ENCODE measurements at places on chromosomes 12 and 14.

DNA sequence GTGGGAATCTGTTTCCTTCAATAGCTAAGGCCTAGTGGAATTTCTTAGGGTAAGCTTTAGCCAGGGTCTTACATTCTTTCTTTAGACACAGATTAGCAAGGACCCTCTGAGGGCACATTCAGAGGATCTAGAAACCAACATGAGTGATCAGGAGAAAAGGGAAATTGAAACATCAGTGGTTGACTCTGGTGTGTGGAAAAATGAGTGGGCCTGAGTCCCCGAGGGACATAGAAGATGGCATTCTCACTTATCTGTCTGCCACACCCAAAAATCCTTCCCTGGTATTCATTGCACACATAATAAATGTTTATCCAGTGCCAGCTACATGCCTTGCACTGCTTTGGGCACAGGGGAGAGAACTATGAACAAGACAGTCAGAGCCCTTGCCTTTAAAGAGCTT, 82.9 kb downstream of the SSPN start:
- no peak for DNase-seq

DNA sequence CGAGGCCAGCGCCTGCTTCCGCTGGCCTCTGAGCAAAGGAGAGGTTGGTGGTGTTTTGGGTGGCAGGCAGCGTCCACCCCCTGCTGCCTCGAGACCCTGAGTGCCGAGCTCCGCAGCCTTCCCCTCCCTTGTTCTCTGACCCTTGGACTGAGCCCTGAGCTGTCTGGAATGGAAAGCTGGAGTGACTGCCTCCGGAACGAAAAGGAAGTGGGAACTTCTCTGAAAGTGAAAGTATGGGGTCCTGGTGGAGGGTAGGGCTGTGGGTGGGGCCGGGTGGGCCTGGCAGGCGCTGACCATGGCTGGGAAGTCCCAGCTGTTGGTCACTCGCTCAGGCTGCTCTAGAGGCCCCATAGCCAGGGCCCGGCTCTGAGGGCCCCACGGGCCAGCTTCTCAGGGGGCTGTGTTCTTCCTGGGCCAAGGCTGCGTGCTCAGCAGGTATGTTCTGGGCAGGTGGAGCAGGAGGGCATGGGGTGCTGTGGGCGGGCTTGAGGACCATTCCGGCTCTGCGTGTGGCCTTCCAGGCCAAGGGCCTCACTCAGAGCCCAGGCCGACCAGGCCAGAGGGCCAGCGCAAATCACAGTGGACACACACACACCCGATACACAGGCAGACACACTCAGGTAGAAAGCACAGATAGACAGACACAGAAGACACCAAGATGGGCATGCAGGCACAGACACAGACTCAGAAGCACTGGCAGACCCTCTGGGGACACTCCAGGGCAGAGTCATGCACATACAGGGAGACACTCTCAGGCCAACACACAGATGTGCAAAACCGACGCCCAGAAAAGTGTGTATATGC, at the start of gene EXOC3L4:
Gene EXOC3L4 (plus strand): TSS at position 320 of the 804 bp plus-strand sequence. CDS start 5,495 bp downstream, outside the sequence.
- DNase-seq = no peak

DNA sequence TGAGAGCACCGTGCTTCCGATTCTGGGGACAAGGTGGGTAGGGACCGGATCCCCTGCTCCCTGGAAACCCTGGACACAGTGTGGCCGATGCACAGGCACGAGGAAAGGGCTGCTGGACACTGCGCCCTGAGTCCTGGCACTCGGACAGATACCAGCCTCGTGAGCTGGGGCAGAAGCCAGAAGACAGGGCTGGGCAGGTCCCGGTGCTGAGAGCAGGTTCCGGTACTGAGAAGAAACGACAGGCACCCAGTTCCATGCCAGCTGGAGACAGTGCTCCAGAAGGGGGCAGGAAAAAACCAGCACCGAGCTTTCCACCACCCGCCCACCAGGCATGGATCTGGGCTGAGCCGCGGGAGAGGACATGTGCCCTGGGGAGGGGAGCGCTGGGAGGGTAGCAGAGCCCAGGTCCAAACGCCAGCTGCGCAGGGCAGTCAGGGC, 6.5 kb downstream of the XRCC3 start:
- no peak for DNase-seq

GRCh38 chr12:76445462-76445861, 97.2 kb upstream of the BBS10 start:
- no peak for DNase-seq

- DNase-seq = no peak
These were observed 126.3 kb upstream of the KRAS start for GRCh38 chr12:25376985-25377384.

DNA sequence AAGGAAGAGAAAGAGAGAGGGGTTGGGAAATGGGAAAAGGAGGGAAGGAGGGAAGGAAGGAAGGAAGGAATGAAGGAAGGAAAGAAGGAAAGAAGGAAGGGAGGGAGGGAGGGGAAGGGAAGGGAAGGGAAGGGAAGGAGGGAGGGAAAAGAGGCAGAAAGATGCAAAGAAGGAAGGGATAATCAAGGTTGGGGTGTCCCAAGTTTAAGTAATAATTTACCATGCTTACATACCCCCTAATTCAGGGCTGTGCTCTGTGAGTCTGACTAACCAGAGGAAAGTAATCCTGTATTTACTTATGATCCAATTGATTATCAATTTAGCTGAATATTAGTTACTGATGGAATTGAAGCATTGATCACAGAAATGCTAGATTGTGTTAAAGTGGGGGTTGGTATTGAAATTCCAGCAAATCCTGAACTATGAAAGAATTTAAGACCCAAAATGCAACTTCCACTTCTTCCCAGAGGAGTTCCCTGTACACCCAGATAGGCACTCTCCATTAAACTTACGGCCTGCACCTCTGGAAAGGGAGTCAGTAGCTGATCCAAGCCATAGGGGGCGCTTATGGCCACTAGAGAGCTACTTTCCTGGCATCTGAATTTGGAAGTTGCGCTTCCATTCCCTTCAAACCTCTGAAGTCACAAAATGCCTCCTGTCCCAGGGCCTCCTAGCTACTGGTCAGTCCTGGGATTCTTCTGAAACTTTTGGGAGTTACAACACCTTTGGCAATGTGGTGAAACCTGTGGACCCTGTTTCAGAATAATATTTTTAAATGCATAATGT, 162.7 kb upstream of the PWP1 start:
- DNase-seq = no peak

GRCh38 chr12:80749456-80749855, 32.7 kb downstream of the MYF5 start:
- no peak for DNase-seq

GRCh38 chr12:96375170-96375569, 25.1 kb downstream of the CDK17 start:
- DNase-seq = no peak

GRCh38 chr12:85445060-85445938, 165.3 kb downstream of the ALX1 start:
- DNase-seq = no peak

GRCh38 chr14:73402579-73402978, 55.8 kb downstream of the NUMB start:
- no peak for DNase-seq

DNA sequence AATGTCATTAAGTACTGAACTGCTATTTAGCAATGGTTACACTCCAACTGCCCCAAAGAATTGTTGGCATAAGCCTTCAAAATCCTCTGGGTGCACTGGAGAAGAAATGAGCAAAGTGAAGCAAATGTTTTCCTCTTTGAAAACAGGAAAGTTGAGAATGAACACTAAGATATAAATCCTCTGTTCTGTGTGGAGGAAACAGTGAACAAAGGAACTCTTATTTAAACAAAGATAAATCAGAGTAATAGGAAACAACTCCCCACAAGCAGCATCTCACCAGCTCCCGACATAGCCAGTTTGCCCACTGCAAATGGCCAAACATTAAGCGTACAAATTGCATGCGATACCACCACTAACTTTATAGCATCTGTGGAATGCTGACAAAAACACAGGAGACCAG, 54.0 kb downstream of the BCAT1 start:
- no peak for DNase-seq

DNA sequence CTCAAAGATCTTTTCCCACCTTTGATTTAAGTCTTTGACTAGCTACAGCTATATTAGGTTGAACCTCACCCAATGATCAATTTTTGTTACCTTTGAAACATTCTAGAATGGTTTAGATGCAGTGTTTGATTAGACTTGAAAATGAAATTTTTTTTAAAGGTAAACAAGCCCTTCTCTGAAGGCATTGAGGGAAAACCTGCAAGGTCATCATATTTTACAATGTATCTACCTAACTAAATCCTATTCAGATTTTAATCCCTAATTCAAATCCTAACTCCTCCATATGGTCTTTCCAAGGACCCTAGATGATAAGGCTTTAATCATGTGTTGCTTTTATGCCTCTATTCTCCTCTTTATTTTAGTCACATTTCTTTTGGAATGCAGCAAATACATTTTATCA, 95.4 kb downstream of the ALG10B start:
- no peak for DNase-seq

DNA sequence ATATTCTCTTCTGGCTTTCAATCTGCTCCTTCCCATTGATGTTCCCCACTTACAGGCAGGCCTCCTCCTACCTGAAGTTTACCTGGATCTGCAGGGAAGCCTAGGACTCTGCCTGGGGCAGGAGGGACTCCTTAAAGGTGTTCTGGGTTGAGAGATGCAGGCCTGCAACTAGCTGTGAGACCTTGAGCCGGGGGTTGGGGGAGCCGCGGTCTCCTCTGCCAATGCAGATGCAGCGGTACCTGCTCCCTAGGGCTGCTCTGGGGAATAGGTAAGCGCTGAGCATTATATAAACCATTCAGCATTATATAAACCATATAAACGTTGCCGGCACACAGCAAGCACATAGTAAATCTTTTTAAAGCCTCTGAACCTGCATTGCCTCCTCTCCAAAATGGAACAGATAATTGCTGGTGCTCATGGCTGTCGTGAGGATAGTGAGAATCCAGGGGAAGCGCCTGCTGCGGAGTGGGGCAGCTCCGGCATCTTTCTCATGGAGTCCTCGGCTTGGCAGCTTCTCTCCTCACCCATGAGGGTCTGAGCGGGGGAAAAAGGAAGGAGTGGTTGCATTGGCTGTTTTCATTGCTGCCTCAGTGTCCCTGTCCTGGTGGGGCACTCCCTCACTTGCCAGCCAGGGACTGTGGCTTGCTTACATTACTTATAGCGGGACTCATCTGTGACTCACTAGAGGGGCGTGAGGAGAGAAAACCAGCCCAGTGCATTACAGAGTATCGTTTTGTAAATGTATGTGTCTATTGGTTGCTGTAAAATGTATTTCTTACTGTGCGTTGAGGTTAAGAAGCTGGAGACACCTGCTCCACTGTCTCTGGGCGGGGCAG, 12.5 kb upstream of the KRT80 start:
- no peak for DNase-seq

- DNase-seq = no peak
These were observed 4.7 kb downstream of the ANGEL1 start for GRCh38 chr14:76808011-76808410.

DNA sequence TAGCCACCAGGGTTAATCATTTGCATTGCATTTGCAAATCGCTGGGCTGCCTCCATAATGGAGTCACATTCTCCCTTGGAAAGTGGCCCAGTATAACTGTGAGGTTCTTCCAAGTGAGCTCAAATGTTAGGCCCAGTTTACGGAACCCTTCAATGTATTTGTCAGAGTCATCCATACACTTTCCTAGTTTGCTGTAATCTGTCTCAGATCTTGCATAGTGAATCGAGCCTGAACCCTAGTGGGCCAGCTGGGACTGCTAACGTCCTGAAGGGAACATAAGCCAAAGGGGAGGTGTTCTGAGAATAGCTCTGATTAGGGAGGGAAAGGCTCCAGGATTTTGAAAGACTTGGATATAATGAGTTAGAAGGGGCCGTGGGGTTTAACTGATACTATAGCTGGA, 406.3 kb downstream of the SLC6A15 start:
- no peak for DNase-seq

DNA sequence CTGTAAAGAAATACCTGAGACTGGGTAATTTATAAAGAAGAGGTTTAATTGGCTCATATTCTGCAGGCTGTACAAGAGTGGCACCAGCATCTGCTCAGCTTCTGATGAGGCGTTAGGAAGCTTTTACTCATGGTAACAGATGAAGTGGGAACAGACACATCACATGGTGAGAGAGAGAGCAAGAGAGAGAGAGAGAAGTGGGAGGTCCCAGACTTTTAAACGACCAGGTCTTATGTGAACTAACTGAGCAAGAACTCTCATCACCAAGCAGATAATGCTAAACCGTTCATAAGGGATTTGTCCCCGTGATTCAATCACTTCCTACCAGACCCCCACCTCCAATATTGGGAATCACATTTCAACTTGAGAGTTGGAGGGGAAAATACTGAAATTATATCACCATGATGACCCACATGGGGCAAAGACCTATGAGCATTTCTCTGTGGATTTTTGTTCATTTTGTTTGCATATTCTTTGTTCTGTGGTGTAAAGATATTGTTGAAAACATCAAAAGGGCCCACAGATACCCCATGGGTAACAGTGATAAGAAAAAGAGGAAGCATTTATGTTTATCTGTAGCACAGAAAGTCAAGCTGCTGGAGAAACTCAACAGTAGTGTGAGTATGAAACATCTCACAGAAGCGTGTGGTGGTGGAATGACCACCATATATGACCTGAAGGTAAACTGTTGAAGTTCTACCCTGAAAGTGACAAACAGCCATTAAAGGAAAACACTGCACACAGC, 135.2 kb upstream of the PDE3A start:
- DNase-seq = no peak

GRCh38 chr12:41053046-41053445, 135.1 kb upstream of the PDZRN4 start:
- DNase-seq = no peak

DNA sequence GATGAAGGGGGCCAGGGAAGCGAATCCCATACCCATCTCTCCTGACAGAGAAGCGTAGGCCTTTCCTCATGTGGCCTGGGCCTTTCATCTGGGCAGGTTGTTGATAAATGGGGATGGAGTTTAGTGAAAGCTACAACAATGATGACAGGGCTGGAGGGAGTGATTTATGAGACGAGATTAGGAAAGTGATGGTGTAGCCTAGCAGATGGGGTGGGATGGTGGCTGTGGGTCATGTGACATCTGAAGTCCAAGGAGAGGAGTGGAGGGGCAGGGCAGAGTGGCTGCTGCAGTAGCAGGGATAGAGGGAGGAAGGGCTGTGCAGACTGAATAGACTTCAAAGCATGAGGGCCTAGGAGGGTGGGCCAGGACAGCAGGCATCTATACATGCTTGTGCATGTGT, 85.5 kb downstream of the ADCK1 start:
- DNase-seq = no peak

DNA sequence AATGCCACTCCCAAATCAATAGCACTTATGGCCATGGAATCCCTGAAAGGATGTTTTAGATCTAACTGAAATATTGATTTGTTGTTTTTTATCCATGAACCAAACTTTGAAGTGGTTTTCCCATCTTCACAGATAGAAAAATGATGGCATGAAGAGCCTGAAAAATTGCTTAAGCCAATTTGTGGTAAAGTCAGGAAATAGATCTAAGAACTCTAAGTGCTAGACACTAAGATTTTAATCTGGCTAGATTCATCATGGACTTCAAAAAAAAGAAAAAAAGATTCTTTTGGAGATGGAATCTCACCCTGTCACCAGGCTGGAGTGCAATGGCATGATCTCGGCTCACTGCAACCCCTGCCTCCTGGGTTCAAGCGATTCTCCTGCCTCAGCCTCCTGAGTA, 45.0 kb upstream of the STRN3 start:
- no peak for DNase-seq

GRCh38 chr12:88306471-88307069, 164.5 kb downstream of the TMTC3 start:
- no peak for DNase-seq

GRCh38 chr14:47619392-47619791, 56.0 kb downstream of the MDGA2 start:
- no peak for DNase-seq

GRCh38 chr12:122166422-122167349, 7.3 kb downstream of the IL31 start:
- peak; percentile 30 for DNase-seq

Measured in stimulated activated CD8-positive, alpha-beta memory T cell treated with anti-CD3 and anti-CD28 coated beads, Interleukin-2, amount 100 ng/mL, for 48 hours (primary cell).